ENCODE measurements at places on chromosomes 4 and X.

GRCh38 chr4:6617246-6617645, 23.2 kb upstream of the MRFAP1 start:
- DNase-seq, result no peak

DNA sequence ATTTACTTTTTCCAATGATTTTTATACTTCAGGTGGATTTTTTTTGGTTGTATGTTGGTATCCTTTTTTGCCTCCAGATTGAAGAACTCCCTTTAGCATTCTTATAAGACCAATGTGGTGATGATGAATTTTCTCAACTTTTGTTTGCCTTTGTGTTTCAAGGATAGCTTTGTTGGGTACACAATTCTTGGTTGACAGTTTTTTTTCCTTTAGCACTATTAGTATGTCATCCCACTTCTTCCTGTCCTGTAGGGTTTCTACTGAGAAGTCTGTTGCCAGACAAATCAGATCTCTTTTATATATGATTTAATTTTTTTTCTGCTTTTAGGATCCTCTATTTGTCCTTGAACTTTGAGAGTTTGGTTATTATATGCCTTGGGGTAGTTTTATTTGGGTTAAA, 463.0 kb upstream of the GALNT7 start:
- no peak for DNase-seq

GRCh38 chr4:17587094-17587822, 10.3 kb downstream of the LAP3 start:
- no peak for DNase-seq

DNA sequence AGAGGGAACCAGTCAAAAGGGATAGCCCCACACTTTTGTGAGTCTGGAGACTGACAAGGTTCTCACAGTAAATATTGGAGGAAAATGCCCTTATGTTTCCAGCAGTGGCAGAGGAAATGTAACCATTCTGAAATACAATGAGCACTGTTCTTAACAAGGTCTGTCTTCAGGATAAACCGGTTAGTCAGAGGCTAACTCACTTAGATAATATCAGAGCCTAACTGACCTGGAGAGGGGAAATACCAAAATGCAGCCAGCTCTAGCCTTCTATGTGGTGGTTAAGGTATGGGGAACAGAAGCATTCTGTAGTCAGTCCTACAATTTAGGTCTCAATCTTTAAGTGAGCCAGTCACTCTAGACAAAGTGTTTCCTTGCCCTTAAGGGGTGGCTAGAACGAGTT, 70.8 kb downstream of the TBCK start:
- DNase-seq, result no peak

DNA sequence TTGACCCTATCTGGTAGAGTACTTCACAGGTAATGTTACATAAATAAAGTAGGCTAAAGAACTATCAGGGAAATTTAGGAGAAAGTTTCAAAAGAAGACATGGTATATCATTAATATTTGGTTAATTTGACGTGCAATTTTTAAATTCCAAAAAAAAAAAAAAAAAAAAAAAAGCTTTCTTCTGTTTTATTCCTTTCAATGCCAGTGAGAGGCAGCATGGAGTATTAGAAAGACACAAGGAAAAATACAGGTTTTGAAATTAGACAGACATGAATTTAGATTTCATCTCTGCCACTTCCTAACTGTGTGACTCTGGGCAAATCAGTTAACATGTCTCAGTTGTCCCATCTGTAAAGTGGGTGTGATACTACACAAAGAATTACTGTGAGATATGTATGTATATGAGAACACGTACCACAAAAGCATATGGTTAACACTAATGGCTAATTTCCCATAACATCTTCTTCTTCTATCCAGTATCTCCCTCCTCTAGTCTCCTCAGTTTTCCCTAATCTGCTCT, 132.5 kb downstream of the GPC3 start:
- DNase-seq, result no peak

GRCh38 chrX:112830540-112830939, 10.1 kb downstream of the AMOT start:
- no peak for DNase-seq

- no peak for DNase-seq
Observed at GRCh38 chr4:42600578-42600977, 56.3 kb downstream of the ATP8A1 start.

DNA sequence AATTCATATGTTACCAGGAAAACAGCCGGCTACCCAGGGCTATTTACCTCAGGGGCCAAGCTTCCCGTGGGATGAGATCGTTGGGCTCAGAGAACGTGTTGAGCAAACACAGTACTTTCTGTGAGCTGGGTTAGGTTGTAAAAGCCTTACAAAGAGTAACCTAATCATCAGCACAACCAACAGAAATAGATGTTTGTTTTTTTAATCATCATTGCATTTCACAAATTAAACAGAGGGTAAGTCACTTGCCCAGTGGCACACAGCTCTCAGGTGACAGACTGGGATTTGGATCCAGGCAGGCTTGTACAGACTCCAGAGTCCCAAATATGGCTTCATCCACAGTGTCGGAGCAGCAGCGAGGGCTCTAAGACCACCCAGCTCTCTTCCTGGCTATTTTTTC, 20.1 kb downstream of the SPON2 start:
- DNase-seq, result no peak

GRCh38 chr4:187289371-187289770, 565.7 kb upstream of the FAT1 start:
- DNase-seq, result no peak

DNA sequence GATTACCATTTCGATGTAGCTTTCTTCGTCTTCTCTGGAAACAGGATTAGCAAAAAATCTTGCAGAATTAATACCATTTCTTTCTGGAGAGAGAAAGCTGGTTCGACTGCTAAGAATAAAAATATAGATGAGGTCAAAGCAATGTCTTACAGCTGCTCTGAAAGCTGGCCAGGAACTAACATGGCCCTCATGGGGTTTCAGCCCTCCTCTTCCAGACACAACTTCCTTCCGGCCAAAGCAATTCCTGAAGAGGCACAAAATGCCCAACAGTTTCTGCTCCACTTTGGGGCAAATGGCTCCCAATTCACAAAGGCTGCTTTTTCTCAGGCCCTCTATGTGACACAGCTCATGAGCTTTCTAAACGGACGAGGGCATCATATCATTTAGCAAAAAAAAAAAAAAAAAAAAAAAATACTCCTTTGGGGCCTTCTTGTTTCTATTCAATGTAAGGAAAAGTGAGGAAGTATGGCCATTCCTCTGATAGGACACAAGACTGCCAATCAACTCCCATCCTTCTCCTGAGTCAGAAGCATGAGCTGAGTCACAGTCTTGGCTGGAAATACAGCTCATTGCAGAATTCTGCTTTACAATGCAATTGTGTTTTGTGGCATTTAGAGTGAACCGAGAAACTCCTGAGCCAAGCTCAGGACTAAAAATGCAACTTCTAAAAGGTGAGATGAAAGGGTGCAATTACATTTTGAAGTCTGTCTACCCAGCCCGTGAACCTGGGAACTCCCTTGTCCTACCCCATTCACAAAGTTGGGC, 42.7 kb upstream of the CTAG2 start:
- no peak for DNase-seq

- no peak for DNase-seq
Observed at GRCh38 chrX:115553171-115553570, 7.8 kb upstream of the PLS3 start.

GRCh38 chr4:16293210-16293838, 67.1 kb upstream of the TAPT1 start:
- DNase-seq, result no peak

- no peak for DNase-seq
Observed at GRCh38 chrX:123173833-123174232, 10.2 kb upstream of the GRIA3 start.

GRCh38 chrX:153371256-153371655, 29.9 kb downstream of the PNMA6E start:
- no peak for DNase-seq

DNA sequence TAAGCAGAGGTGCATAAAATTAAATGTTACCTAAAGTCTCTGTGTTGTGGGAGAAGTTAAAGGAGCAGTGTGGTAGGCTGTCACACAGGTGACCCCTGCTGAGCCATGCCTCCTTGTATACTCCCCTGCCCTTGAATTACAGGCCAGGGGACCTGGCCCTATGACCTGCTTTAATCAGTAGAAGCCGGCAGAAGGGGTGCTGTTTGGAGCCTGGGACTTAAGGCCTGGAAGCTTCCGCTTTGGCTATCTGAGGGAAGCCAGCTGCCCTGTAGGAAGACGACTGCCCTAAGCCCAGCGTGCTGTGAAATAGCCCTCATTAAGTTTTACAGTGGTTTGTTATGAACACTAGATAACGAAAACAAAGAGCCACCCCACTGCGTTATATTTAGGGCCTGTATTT, 34.1 kb downstream of the SPINK2 start:
- no peak for DNase-seq

DNA sequence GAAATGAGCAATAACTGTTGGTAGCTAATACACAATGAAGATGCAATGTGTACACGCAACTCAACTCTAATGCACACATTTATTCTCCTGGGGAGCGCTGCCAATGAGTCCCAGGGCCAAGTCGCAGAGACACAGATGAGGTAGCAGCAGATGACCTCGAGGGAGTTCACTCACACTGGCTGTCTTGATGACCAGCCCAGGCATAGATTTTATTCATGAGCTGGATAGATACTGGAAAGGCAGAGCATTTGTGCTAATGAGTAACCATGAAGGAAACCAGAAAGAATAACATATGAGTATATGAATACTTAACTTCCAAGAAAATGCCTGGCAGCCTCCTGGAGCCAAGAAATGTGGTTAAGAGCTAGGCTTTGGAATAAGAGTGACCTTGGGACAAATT, 42.3 kb downstream of the RASL11B start:
- no peak for DNase-seq

GRCh38 chr4:1901127-1901526, 29.9 kb downstream of the NSD2 start:
- DNase-seq, result no peak

DNA sequence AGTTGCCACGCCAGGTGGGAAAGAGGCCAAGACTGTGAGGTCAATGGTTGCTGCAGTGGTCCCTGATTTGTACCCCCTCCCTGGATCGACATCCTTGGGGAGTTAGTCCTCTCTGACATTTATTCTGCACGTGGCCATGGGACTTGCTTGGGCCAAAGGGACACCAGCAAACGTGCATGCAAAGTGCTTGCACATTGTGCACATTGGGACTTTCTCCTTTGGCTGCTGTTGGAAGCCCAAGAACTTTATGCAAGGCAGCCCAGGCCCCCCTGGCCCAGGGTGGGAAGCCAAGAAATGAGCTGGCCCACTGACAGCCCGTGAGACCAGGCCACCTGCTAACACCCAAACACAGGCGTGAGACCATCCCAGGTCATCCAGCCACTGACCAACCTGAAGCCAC, 38.1 kb downstream of the SLC2A9 start:
- DNase-seq, result no peak

DNA sequence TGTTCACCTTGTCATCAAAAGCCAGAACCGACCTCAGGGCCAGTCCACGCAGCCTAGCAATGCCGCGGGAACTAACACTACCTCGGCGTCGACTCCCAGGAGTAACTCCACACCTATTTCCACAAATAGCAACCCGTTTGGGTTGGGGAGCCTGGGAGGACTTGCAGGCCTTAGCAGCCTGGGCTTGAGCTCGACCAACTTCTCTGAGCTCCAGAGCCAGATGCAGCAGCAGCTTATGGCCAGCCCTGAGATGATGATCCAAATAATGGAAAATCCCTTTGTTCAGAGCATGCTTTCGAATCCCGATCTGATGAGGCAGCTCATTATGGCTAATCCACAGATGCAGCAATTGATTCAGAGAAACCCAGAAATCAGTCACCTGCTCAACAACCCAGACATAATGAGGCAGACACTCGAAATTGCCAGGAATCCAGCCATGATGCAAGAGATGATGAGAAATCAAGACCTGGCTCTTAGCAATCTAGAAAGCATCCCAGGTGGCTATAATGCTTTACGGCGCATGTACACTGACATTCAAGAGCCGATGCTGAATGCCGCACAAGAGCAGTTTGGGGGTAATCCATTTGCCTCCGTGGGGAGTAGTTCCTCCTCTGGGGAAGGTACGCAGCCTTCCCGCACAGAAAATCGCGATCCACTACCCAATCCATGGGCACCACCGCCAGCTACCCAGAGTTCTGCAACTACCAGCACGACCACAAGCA, 898 bp downstream of the UBQLN2 start:
- peak; percentile 35 for DNase-seq
